ENCODE measurements at places on chromosomes 6 and 20.

GRCh38 chr20:57856658-57857057 lies 146.8 kb upstream of the PMEPA1 start:
- DNase-seq: no peak

DNA sequence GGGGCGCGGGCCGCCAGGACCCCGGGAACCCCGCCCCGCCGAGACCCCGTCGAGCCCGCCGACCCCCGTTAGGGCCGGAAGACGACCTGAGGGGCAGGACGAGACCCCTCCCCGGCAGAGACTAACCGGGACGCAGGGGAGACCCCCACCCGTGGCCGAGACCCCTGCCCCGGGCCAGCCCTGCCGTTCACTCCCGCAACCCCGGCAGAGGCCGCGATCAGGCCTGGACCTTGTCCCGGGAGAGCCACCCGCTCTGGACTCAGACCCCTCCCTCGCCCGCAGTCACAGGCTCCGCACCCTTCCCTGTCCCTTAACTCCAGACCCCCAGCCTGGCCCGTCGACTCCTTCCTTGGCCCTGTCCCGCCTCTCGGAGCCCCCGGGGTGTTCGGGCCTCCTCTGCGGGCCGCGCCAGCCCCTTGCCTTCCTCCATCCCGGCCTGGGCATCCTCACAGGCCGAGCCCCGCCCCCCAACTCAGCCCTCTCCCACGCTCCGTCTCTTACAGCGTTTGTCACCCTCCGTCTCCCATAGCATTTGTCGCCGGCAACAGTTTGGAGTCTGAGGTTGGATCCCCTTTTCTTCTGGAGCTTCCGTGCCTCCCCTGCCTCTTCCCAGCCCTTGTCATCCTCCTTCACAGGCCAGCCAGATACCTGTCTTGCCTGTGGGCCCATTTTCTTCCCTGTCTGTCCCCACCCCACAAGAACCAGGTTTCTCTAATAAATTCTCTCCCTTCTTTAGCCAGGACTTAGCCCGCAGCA lies 569 bp downstream of the TCEA2 start:
- no peak for DNase-seq

- no peak for DNase-seq
Measured at GRCh38 chr6:170232186-170233002, 58.5 kb downstream of the DLL1 start.

DNA sequence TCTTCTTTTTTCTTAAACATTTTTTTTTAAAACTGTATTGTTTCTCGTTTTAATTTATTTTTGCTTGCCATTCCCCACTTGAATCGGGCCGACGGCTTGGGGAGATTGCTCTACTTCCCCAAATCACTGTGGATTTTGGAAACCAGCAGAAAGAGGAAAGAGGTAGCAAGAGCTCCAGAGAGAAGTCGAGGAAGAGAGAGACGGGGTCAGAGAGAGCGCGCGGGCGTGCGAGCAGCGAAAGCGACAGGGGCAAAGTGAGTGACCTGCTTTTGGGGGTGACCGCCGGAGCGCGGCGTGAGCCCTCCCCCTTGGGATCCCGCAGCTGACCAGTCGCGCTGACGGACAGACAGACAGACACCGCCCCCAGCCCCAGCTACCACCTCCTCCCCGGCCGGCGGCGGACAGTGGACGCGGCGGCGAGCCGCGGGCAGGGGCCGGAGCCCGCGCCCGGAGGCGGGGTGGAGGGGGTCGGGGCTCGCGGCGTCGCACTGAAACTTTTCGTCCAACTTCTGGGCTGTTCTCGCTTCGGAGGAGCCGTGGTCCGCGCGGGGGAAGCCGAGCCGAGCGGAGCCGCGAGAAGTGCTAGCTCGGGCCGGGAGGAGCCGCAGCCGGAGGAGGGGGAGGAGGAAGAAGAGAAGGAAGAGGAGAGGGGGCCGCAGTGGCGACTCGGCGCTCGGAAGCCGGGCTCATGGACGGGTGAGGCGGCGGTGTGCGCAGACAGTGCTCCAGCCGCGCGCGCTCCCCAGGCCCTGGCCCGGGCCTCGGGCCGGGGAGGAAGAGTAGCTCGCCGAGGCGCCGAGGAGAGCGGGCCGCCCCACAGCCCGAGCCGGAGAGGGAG lies 580 bp downstream of the VEGFA start:
- DNase-seq: no peak

- no peak for DNase-seq
Measured at GRCh38 chr6:89859744-89860143, 30.1 kb downstream of the CASP8AP2 start.

Data from AG04449 (cell line).